Midbrain (tissue), 1 donor: ENCODE measurements at places on chromosomes 5 and 9.
A peak's percentile ranks its signal among the peaks of the same experiment; 100 is the strongest.

DNA sequence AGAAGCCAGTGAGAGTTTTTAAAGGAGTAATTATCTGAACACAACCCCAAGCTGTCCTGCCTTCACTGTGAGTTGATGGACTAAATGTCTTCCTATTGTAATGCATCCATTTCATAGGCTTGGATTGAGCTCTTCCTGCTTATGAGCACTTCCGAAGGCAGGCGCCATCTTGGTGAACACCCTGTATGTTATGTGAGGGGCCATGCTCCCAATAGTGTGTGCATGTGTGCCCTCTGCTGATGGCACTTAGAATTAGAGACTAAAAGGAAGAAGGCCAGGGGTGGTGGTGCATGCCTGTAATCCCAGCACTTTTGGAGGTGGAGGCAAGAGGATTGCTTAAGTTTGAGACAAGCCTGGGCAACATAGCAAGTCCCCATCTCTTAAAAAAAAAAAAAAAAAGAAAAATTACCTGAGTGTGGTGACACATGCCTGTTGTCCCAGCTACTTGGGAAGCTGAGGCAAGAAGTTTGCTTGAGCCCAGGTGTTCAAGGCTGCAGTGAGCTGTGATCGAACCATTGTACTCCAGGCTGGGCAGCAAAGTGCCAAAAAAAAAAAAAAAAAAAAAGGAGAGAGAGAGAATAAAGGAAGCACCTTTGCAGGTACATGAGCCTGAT lies 65.0 kb downstream of the C9orf152 start:
- no peak for DNase-seq

DNA sequence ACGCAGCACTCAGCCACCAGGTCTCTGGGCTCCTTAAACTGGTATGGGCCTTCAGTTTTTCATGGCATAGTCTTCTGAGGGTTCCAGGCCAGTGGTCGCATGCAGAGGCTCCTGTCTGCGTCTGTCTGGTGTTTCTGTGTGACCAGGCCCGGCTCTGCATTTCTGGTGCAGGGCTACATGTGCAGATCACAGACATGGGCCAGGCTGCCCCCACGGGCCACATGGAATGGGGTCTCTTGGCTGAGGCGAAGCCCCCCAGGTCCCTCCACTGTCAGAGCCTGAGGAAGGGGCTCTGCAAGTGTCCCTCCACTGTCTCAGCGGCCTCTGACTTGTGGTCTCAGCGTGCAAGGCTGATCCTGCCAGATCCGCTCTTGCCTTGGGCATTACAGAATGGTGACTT lies 15.6 kb upstream of the CARD19 start:
- DNase-seq, result no peak

- no peak for DNase-seq
Measured at GRCh38 chr9:109477258-109478050, 20.7 kb downstream of the PTPN3 start.

DNA sequence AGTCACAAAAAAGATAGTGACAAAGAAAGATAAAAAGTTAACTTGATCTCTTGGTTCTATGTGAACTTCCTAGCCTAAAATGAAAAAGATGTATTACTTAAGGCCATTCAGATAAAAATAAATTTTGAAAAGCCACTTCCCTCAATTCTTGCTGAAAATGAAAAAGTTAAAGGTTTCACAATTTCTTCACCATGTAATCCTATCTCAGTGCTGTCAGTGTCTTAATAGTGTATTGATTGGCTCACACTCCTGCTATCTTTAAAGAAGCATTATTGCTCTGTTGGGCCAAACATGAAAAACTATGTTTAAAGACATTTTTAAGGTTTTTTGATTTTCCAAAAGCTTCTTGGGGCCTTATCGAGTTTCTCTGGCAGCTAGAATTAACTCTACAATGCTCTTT lies 18.1 kb upstream of the EGFLAM start:
- DNase-seq, result no peak

- DNase-seq, result no peak
Measured at GRCh38 chr9:17222932-17223331, 88.1 kb downstream of the CNTLN start.

- no peak for DNase-seq
Measured at GRCh38 chr5:104431981-104432380, 869.4 kb upstream of the NUDT12 start.

DNA sequence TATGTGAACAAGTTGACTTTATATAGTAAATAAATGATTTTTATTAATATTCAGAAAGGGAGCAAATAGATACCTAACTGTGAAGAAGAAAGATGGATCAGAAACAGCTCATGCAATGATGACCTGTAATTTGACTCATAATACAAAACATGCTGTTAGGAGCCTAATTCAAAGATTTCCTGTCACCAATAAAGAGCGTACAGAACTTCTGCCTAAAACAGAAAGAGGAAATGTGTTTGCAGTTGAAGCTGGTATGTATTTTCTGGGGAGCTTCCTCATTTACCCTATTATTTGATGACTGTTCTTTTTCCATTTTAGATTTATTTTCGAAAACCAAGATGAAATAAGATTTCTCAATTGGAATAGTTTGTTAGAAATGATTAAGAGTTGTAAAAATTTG lies 11.4 kb downstream of the YTHDC2 start:
- no peak for DNase-seq

- no peak for DNase-seq
Measured at GRCh38 chr9:22112870-22113821, 104.0 kb upstream of the CDKN2B start.

GRCh38 chr9:28443461-28443860 lies 870.2 kb upstream of the C9orf72 start:
- DNase-seq, result no peak

- peak; percentile 78 for DNase-seq
Measured at GRCh38 chr9:96453625-96454024, 3.7 kb downstream of the HABP4 start.

GRCh38 chr9:94677929-94678328 lies 38.6 kb upstream of the FBP1 start:
- no peak for DNase-seq

- no peak for DNase-seq
Measured at GRCh38 chr5:116482394-116482793, 92.2 kb downstream of the SEMA6A start.

- no peak for DNase-seq
Measured at GRCh38 chr9:16817514-16817913, 53.0 kb downstream of the BNC2 start.
